Retinal pigment epithelial cell (primary cell): ENCODE measurements at places on chromosomes 16 and 17.

DNA sequence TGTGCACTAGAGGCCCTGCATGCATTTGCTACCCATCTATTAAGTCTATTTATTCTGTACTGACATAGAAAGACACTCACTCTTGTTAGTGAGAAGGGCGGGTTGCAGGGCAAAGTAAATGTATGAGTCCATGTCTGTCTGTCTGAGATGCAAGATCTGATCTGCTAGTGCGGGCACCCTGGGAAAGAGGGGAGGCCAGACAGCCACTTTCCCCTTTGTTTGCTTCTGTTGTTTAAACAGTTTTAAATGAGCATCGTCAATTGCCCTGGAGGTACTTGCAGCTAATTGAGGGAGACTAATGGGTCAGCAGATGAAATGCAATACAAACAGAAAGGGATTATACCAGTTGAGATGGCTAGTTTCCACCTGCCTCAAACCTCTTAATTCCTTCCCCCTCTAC lies 24.9 kb downstream of the SCNN1G start:
- no peak for DNase-seq

GRCh38 chr17:63850401-63850800 lies 7.9 kb upstream of the SMARCD2 start:
- no peak for DNase-seq

GRCh38 chr17:75693500-75694481 lies 26.7 kb downstream of the SAP30BP start:
- peak; percentile 94 for DNase-seq

- no peak for DNase-seq
These were observed 27.4 kb upstream of the PHB1 start for GRCh38 chr17:49442041-49442440.

GRCh38 chr17:27654136-27654535 lies 23.1 kb downstream of the LGALS9 start:
- no peak for DNase-seq

- no peak for DNase-seq
These were observed 62.2 kb downstream of the UTP18 start for GRCh38 chr17:51322390-51323029.

GRCh38 chr16:68920349-68920748 lies 77.0 kb downstream of the TANGO6 start:
- no peak for DNase-seq

- no peak for DNase-seq
These were observed 7.9 kb downstream of the UBTF start for GRCh38 chr17:44211281-44212265.

DNA sequence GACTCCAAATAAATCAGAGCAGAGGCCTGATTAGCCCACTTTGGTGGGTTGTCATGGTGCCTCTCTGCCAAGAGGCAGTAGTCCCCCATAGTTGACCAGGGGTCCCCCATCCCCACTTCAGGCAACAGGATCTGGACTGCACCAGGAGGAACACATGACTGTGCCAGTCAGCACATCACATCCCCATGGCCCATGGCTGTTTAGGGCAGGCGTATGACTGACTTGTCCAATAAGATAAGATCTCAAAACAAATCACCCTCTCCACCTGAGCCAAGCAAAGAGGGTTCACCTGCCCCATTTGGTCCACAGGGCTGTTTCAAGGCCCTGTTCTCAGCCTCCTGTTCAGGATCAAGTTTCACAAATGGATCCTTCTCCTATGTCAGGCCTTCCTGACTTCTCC lies 93.3 kb downstream of the C16orf78 start:
- DNase-seq: no peak

- DNase-seq: peak; percentile 78
These were observed 283.1 kb downstream of the SEC14L1 start for GRCh38 chr17:77423589-77424451.

DNA sequence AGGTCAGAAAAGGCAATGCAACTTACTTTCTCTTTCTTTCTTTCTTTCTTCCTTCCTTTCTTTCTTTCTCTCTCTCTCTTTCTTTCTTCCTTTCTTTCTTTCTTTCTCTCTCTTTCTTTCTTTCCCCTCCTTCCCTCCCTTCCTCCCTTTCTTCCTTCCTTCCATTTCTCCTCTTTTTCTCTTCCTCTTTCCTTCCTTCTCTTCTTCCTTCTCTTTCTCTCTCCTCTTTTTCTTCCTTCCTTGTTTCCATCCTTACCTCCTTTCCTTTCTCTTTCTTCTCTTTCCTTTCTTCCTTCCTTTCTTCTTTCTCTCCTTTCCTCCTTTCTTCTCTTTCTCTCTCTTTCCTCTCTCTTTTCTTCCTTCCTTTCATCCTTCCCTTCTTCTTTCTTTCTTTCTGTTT lies 819.8 kb upstream of the SOX9 start:
- DNase-seq: no peak

DNA sequence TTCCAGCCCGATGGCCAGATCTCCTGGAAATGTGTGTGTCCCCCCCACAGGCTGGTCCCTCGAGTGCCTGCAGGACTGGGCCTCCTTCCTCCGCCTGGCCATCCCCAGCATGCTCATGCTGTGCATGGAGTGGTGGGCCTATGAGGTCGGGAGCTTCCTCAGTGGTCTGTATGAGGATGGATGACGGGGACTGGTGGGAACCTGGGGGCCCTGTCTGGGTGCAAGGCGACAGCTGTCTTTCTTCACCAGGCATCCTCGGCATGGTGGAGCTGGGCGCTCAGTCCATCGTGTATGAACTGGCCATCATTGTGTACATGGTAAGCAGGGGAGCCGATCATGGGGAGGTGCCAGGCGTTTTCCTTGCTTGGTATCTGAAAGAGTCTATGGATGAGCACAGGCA lies 22.1 kb downstream of the SLC47A1 start:
- DNase-seq: no peak

- no peak for DNase-seq
These were observed 96.9 kb upstream of the CHMP6 start for GRCh38 chr17:80894726-80895125.

DNA sequence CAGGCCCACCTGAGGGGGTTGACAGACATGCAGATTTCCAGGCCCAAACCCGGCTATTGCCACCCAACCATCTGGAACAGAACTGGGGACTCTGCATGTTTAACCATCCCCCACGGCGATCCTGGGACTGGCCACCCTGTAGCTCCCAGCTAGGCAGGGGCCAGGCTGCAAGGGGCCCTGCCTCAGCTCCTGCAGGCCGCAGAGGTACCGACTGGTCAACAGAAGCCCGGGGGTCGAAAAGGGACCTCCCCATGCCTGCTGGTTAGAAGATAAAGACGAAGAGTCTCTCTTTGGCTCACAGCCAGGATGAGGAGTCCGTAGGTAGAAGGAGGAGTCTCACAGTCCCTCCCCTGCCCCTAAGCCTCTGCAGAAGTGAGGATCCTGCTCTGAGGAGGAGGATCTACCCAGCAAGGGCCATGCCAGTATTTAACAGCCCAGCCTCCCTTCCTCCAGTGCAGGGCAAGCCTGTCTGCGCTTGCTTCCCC lies 223.4 kb upstream of the TNRC6C start:
- DNase-seq: no peak

DNA sequence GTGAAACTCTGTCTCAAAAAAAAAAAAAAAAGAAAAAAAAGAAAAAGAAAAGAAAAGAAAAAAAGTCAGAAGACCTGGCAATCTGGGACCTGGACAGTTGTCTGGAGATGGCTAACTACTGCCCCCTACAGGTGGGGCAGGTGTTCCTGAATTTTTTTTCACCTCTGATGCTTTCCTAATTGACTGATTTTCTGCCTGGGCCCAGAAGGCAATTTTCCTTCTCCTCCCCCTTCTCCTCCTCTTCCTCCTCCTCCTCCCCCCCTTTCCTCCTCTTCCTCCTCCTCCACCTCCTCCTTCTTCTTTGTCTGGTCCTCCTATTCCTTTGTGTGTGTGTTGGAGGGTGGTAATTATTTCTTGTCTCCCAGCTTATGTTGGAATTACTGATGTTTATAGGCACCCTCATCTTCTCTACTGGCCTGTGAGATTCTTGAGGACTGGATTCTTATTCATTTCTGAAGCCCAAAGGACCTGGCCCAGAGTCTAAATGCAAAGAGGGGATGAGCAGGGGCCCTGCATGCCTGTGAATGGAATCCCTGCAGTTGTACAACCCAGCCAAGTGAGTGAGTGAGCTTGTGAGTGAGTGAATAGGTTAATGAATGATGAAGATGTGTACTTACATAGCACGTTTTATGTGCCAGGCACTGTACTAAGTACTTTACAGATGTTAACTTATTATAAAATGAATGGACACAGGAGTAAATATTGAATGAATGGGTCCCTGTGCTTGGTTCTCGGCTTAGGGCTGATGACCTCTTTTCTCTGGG lies 26.9 kb downstream of the IRX5 start:
- no peak for DNase-seq

GRCh38 chr17:59287452-59287851 lies 44.0 kb upstream of the YPEL2 start:
- no peak for DNase-seq

DNA sequence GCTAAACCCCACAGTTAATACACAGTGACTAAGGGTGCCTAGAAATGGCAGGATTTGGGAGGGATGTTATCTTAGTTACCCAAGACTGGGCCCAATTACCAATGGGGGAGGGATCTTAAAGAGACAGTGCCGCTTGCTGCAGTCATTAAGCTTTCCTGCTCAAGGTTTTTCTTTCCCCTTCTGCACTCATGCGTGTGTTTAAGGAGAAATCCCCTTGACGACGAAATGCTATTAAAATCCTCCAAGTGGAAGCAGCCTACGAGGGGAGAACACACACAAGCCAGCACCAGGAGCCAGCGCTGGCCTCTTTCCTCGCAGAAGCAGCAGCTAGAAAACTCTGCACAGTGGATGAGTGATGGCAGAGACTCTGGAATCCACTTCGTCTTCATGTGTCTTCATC lies 22.0 kb downstream of the SALL1 start:
- DNase-seq: no peak

GRCh38 chr16:85236818-85237150 lies 124.5 kb upstream of the CIBAR2 start:
- no peak for DNase-seq

- no peak for DNase-seq
These were observed 26.1 kb upstream of the CBFA2T3 start for GRCh38 chr16:89002851-89003830.

- DNase-seq: no peak
These were observed 113.7 kb upstream of the IRX3 start for GRCh38 chr16:54400261-54400660.

DNA sequence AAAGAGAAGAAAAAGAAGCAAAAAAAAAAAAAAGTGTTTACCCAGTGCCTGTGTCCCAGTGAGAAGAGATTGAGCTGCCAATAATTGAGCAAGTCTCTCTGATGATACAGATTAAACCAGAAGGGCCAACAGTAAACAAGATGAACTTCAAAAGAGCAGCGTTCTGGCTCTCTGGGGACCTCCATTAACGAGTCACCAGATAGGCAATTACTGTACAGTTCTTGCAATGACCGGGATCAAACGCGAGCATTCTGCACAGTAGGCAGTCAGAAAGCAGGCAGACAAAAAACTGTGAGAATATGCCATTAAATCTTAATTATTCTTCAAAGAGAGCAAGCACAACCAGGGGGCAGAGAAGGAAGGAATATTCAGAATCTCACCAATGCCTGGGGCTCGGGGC lies 626.1 kb downstream of the TMEM114 start:
- no peak for DNase-seq

DNA sequence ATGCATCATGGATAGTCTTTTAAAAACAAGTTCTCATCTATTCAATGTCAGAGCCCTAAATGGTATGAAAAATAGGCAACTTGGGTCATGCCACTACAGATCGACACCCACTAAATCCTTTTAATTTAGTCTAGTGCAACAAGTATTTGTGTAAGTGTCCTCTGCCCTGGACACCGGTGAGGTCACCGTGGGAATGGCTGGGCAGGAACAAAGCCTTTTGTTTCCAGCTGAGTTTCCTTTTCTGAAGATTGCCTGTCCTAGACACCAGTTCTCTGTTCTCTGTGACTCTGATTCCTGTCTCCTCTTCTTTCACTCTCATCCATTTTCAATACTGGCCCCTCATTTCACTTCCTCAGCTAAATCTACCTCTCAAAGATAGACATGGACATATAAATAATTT lies 446.5 kb downstream of the MAF start:
- DNase-seq: no peak

- DNase-seq: no peak
These were observed 24.1 kb downstream of the NPTX1 start for GRCh38 chr17:80452173-80452915.

- no peak for DNase-seq
These were observed 20.8 kb upstream of the NXPH3 start for GRCh38 chr17:49554694-49555494.

GRCh38 chr17:14428648-14429029 lies 127.8 kb downstream of the HS3ST3B1 start:
- no peak for DNase-seq

DNA sequence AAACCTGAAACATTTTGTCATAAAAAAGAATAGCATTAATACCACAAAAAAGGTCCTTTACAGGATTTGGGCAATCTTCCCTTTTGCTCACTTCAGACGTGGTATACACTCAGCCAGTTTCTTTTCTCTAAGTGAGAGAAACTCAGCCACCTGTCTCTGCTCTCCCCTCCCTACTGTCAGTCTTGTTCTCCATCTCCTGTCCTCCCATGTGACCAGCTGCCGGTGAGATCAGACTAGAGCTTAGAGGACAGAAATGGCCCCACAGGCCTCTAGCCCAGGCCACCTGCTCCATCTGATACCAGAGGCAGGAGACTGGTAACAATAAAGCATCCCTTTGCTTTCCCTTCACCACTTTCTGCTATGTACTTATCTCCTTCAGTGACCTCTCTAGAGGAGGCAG lies 34.9 kb downstream of the CMC2 start:
- DNase-seq: no peak

DNA sequence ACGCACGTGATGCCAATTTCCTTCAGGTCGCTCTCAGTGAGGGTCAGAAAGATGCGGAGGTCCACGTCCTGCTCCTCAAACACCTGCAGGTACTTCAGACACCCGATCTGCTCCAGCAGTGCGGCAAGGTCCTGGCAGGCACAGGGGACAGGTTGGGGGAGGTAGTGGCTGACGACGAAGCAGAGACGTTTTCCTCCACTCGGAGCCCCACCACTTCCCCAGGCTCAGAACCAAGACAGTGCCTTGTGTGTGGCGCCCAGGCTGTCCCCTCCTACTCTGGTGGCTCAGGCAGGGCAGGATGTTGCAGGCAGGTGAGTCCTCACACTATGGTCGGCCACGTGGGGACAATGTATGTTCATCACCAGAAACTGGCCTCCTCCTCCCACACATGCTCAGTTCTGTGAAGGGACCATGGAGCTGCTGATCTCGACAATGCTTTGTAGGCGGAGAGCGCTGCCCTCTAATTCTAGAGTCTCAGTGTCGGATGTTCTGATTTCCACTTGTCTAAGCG lies 5.7 kb downstream of the NUDT16L1 start:
- no peak for DNase-seq

DNA sequence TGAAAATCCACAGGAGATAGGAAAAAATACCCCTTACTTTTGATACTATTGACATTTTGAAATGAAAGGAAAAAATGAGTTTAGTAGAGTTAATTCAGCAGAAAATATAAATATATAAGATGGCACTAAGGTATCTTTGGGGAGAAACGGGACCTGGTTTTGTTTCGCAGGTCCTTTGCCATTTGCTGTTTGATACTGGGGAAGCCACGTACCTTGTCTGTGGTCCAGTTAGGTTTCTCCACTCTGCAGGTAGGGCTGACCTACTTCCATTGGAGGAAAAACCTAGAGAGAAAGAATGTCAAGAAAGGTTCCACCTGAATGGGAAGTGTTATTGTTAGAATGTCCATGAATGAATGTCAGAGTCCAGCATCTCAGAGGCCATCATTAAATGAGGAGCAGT lies 48.1 kb downstream of the HLF start:
- no peak for DNase-seq
